Esophagus mucosa (tissue), 1 donor: ENCODE measurements at places on chromosomes 7 and 10. TPM values are rescaled to one million over a fixed set of nuclear protein-coding genes. Genes with fewer than 3 reads are reported as not detected.

DNA sequence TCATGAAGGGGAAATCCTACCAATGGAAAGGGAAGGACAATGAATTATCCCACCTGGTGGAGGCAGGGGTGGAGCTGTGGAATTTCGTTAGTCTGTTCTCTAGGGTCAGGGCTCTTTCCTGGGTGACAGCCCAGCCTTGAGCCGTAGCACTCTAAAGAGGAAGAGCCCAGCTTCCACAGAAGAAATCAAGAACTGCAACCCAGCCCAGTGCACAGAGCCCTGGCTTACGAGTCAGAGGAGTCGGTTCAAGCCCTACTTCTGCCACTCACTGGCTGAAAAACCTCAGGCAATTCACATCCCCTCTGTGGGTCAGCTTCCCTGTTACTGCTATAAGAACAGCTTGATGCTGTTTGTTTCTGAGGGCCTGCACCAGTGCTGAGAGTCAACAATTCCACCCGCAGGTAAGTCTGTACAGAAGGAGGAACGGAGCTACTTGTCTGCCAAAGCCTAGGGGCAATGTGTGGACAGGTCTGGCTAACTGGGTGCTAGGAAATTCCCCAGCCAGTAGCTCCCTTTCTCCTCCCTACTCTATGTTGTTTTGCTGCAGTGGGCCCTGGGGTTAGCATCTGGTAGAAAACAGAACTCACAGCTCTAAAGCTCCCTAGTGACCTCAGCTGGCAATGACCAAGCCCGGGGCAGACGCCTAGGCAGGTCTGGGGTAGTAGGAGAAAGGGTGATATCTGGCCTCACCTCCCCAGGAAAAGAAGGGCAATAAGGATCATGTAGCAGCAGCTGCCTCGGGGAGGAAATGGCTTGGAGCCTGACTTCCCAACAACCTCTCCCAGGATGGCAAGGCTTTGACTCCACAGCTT lies 3.3 kb downstream of the AVPI1 start:
- ATAC-seq, result no peak

GRCh38 chr7:131692131-131692960 lies 135.9 kb upstream of the PODXL start:
- peak; percentile 80 for ATAC-seq

DNA sequence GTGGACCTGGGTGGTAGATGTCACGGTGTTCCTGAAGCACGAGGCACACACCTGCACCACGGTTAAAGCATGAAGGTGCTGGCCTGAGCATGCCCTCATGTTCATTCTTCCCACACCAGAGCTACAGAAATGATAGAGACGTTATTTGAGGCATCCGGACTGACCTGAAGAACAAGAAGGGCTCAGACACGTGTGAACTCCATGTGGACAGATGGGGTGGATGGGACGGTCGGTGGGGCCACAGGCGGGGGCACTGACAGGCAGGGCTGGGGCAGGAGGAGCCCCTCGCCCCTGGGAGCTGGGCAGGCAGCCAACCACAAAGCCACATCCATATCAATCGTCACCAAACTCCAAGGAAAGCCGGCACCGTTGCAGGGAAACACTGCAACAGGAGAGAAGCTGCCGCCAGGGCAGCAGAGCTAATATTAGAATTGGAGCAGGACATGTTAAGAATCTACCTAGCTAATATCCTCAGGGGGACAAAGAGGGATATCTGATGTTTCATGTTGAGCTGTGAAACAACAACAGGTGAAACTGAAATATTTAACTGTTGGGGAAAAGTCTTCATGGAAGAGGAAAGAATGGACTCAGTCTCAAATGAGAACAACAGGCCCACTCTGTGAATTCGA lies 37.8 kb upstream of the DIP2C start:
- ATAC-seq, result no peak

DNA sequence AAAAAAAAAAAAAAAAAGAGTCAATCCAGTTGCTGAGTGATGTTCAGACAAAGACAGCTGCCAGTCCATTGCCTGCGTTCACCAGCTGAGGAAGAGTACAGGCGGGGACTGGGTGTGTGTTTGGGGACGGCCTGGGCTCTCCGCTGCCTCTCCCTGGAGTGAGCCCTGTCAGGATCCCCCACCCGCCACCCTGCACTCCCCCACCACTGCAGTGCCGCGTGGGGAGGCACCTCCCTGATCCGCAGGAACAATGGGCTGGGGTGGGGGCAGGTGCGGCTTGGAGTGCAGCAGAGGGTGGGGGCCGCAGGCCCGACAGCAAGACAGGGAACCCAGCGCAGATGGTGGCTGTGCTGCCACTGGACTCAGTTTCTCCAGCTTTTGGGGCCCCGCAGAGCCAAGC lies 1.4 kb downstream of the HSPA12A start:
- ATAC-seq, result no peak

DNA sequence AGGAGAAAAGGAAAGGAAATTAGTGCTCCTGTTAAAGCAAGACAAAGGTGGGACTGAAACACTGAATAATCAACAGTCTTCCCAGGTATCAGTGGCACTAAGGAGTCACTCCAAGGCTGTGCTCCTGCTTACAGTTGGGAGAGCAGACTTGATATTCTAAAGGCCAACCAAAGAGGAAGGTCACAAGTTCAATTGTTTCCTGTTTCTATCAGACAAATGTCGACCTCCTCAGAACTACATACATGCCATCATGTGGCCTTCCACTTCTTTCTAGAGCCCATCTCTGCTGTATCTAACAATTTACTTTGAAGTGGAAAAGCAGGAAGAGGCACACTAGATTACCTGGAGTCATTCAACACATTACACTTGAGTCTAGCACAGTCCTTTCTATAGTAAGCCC lies 3.4 kb downstream of the ZNF239 start:
- ATAC-seq, result no peak

DNA sequence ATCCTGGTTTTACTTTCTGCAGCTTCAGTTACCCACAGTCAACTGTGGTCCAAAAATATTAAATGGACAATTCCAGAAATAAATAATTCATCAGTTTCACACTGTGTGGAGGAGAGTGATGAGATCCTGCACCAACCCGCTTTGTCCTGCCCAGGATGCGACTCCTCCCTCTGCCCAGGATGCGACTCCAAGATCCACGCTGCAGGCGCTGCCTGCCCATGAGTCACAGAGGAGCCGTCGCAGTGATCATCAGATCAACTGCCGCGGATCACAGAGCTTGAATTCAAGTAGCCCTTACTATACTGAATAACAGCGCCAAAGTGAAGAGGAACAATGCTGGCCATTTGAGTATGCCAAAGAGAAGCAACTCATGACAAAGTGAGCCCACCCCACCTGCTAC lies 61.5 kb downstream of the GRB10 start:
- ATAC-seq, result peak; percentile 90

GRCh38 chr7:3673524-3673923 lies 372.5 kb downstream of the SDK1 start:
- no peak for ATAC-seq

- no peak for ATAC-seq
These were observed 10.7 kb upstream of the REPIN1 start for GRCh38 chr7:150357771-150358427.

- no peak for ATAC-seq
These were observed 358.2 kb upstream of the MEOX2 start for GRCh38 chr7:16044645-16045044.

- ATAC-seq, result no peak
These were observed 6.3 kb upstream of the OPN1SW start for GRCh38 chr7:128781851-128782250.

- no peak for ATAC-seq
These were observed 33.5 kb upstream of the ENO4 start for GRCh38 chr10:116815641-116816415.

GRCh38 chr7:133398506-133398905 lies 145.6 kb downstream of the EXOC4 start:
- ATAC-seq, result no peak

DNA sequence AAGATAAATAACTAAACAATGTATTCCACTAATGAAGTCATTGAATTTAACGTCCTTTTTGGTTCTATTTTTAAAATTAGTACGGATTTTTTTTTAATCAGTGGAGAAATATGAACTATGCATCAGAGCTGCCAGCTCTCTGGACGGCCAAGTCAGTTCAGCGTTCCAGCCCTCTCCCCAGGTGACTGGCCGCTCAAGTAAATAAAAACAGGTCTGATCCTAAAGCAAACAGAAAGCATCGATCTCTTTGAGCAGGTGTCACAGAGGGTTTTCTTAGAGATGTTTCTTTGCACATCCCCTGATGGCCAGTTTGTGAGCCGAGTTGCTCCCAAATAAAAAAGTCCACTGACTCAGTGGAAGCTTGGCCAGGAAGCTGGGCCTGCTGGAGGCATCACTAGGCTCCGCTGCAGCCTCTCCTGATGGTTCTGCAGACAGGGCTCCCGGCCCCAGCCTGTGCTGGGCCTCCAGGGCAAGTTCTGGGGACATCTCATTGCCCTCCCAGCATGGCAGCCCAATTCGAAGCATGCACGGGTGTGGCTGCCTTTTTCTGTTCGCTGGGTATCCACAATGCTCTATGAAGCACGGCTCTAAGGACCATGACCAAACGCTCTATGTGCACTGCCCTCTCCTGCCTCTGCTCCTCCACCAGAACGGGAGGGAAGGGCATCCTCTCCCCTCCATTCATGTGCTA lies 74.7 kb upstream of the PPP2R2D start:
- ATAC-seq, result no peak

DNA sequence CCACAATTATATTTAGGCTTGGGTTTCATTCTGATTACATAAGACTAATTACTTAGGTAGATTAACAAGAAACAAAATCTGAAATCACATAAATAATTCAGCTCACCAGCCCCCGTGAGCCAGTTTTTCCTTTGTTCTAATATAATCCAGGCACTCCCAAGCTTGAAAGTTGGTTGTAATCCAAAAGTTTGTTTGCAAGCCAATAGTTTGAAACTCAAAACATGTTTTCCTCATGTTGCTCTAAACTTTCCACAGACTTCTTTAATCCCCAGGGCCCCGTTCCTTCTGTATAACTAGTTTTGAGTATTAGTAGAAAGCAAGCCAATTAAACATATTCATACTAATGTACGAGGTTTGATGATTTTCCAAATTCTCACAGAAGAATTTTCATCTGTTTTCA lies 56.1 kb downstream of the SP8 start:
- ATAC-seq, result no peak

DNA sequence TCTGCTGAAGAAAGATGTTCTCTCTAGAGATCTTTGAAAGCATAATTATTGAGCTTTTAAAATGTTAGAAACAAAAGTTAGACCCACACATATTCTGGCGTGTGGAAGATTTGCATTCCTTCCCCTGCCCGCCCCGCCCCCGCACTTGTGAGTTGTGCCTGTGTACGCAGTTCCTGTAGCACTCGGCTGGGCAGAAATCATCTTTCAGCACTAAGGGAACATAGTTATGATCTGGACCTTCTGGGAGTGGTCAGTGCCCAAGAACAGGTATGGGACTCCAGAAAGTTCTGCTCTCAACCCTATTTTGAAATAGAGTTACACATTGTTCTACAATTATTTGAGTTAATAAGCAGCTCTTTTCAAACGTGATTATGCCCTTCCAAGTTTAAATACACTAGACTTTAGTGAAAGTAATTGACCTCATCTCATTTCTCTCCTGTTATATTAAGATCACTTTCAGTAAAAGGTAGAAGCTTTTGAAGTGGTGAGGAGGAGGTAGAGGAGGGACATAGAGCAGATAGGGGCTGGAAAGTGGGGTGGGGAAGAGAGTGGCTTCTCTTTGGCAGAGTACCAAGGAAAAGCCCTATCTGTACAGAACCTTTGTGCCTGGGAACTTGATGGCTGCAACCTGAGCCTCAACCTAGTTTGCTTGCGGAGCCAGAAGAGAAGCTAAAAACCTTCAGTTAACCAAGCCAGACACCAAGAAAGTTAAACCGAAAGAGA lies 5.7 kb downstream of the BLVRA start:
- no peak for ATAC-seq

DNA sequence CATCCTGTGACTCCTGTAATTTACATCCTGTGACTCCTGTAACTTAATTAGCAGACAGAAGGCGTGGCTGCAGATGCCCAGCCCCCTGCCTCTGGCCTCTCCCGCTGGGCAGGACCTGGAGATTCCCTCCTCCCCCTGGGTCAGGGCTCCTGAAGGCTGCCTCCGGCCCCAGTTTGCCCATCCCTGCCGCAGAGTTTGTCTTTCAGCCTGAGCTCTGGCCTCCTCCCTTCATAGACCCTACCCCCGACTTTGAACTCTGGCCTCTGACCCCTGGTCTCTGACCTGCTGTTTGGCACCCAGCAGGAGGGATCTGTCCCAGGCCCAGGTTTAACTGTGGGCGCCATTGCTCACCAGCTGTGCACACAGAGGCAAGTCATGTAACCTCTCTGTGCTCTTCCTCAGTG lies 45.6 kb downstream of the ELFN1 start:
- ATAC-seq, result no peak

GRCh38 chr7:101817471-101818286 lies at the start of gene CUX1:
Gene CUX1 (plus strand): TSS chr7:101817626. CDS start chr7:101817640, 14 bp downstream.
- peak; percentile 41 for ATAC-seq

GRCh38 chr7:7921830-7922229 lies 46.8 kb upstream of the GLCCI1 start:
- no peak for ATAC-seq

GRCh38 chr10:75049316-75050148 lies 61.9 kb upstream of the SAMD8 start:
- no peak for ATAC-seq

DNA sequence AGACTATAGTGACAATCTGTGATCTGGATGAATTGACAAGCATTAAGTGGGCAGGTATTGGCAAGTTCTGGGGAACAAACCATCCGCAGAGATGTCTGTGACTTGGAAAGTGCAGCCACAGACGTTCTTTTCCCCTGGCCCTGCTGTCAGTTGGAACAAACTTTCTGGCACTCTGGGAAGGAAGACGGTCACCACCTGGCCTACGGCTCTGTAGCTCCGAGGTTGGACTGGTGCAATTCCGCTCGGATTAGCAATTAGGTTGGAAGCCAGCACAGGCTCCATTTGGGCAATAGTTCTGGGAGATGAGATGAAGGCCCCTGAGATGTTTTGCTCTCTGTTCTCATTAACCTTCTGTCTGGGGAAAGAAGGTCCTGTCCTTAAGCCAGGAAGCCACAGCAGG lies 437.5 kb downstream of the CALN1 start:
- no peak for ATAC-seq

Gene FAM131B
- 0.44 TPM for total RNA-seq

Gene EMX2
- total RNA-seq, result not detected

Gene PTER
- 9.7 TPM for total RNA-seq

Gene LRRC18
- total RNA-seq, result not detected

Gene ACSM6
- not detected for total RNA-seq

Gene THNSL1
- 2.0 TPM for total RNA-seq

Gene HMX2
- total RNA-seq, result not detected
